ENCODE measurements at places on chromosomes 3 and 15.

DNA sequence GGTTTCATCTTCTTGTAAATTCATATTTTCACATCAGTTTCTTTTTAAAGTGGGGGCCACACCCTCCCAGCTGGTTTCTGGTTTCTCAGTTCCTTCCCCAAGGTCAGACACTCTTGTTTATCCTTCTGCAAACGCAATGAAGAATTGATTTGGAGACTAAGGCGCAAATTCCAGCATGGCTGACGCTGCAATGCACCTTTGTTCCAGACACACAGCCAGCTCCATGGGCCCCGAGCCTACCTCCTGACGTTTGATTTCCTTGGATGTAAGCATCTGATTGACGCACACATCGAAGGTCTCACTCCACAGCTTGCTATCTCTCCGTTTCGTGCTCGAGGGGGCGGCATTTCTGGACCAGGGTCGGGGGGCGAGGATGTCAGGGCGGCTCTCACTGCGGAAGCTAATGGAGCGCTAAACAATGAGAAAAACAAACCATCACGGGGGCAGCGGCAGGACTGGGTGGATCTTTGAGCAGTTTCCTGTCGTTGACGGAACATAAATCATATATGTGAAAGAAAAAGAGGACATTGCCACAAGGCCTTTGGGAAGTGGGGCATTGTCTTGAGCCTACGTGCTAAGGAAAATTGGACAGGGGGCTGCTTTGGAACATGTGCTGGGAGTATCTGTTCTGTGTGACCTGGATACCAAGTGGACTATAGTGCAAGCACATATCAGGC lies 46.9 kb downstream of the ARHGEF3 start:
- no peak for DNase-seq

DNA sequence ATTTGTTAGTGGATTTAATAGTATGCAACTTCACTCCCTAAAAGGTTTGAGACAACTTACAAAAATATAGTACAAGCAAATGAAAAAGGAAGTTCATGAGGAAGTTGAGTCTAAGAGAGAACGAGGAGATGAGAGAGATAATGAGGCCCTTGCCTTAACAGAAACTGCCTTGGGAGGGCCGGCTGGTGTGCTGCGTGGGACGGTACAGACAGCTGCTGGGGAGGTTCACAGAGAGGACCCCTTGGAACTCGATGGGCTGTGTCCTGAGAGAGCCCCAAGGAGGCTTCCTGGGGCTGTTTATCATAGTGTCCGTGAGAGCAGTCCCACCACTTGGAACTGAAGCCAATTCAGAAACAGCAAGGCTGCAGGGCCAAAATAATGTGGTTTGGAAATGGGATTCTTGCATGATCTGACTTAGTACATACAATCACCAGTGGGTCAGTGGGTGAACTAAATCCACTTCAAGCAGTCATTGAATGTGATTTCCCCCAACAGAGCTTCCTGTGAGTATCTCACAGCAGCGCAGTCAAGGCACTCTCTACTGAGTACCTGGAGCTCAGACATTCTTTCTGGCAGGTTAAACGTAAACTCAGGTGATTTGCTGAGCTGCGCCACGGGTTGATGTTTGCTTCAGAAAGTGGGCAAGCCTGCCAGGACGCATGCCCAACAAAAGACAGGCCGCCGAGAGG lies 90.8 kb downstream of the CRTC3 start:
- no peak for DNase-seq

DNA sequence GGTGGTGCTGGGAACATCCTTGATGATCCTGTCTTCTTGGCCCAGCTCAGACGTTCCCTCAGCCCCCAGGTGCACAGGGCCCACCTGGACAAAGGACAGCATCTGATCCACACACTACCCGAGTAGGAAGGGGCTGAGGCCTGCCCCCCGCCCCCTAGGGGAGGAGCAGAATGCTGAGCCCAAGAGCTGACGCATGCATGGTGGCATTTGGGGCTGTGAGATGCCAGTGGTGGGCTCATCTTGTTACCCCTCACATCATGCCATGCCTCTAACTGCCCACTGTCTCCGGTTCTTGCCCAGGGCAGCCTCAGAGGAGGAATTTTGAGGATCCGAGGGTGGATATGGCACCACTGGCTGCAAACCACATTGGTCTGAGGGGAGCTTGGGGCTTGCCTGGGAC lies 61.5 kb downstream of the LINGO1 start:
- DNase-seq: no peak

- DNase-seq: no peak
Observed at GRCh38 chr15:77631745-77632533, 773 bp downstream of the LINGO1 start.

- DNase-seq: no peak
Observed at GRCh38 chr3:26202169-26202568, 412.3 kb downstream of the OXSM start.

GRCh38 chr15:74215958-74216357 lies 13.4 kb upstream of the STRA6 start:
- no peak for DNase-seq

DNA sequence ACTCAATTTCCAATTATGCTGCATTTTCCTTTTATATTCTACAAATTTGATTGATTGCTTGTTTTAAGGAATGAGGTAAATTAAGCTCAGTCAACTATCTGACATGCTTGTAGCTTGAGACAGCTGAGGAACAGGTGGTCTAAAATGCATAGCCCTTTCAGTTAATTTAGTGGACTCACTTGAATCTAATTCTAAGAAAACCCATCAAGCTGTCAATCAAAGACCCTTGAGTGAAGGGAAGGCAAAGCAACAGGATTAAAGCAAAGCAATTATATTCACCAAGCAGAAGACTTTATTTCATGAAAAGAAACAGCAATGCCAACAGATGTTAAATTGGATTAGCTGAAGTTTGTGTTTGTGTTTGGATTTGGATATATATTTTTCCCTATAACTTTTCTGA lies 228.5 kb downstream of the ARPP21 start:
- no peak for DNase-seq

DNA sequence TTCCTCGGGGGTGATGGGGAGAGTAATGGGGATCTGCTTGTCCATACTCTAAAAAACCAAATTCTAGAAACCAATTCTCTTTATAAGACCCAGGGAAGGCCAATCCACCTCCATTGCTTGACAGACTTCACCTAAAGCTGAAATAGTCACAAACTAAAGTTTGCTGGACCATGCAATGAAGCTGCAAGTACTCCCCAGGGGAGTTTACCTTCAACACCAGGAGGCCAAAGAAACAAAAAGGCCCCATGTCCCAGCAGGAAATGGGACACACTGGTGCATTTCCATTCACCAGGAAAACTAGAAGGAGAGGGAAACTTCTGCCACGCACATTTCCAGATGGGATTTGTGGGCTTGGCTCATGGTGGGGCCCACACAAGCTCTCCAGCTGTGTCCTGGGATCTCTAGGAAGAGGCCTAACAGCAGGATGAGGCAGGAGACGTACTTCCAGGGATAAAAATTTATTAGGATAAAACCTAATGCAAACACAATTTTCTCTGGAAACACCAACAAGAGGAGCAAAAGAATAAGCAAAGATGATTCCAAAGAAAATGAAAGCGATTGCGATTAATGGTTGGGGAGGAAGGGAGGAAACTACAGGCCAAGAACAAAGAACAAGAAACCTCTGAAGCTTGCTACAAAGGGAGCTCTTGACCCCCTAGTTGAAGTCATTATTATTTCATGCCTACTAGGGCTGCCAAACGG lies 238.0 kb upstream of the LRTM1 start:
- no peak for DNase-seq

DNA sequence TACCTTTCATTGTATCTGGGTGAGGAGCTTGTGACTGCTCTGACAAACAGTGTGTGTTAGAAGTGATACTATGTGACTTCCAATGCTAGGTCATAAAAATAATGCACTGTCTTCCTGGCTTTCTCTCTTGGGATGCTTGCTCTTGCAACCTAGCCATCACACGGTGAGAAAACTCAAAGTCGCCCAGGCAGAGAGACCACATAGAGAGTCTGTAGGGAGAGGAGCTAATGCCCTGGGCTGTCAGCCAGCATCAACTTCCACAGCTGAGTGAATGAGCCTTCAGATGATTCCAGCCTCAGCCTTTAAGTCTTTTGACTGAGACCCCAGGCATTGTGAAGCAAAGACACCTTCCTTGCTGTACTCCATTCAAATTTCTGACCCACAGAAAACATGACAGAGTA lies 220.6 kb upstream of the SGO1 start:
- no peak for DNase-seq

GRCh38 chr3:148716657-148717056 lies 19.0 kb downstream of the AGTR1 start:
- no peak for DNase-seq

DNA sequence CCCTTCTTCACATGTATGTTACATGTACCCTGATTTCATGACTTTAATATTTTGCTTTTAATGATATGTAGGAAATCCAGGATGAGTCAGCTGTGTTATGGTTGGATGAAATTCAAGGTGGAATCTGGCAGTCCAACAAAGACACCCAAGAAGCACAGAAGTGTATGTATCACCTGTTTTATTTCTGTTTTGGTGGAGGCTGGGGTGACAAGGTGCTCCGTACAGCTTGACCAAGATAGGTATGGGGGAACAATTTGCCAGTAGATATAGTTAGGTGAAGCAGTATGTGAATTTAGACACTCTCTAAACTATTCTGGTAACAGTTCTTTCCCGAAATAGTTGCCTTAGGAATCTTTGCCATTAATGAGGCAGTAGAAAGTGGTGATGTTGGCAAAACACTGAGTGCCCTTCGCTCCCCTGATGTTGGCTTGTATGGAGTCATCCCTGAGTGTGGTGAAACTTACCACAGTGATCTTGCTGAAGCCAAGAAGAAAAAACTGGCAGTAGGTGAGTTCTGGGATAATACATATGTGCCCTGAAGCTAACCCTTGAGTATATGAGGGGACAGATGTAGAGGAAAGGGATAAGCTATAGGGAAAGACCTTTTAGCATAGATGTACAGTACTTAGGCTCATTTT lies 63.7 kb upstream of the CRTC3 start:
- DNase-seq: no peak

- DNase-seq: no peak
Observed at GRCh38 chr3:55165278-55165677, 237.4 kb upstream of the LRTM1 start.

- no peak for DNase-seq
Observed at GRCh38 chr15:78717956-78718656, 77.1 kb upstream of the CHRNB4 start.

- DNase-seq: no peak
Observed at GRCh38 chr3:125140818-125141595, 71.5 kb downstream of the SLC12A8 start.

- DNase-seq: peak; percentile 93
Observed at GRCh38 chr15:59299929-59300617, 72.6 kb downstream of the MYO1E start.

- DNase-seq: no peak
Observed at GRCh38 chr3:8875836-8876235, 87.4 kb downstream of the RAD18 start.

- DNase-seq: no peak
Observed at GRCh38 chr3:149585401-149585726, 72.5 kb downstream of the WWTR1 start.

GRCh38 chr3:151290673-151291072 lies 12.3 kb upstream of the P2RY14 start:
- peak; percentile 14 for DNase-seq

- DNase-seq: no peak
Observed at GRCh38 chr3:159635047-159635641, 353.5 kb upstream of the IL12A start.

DNA sequence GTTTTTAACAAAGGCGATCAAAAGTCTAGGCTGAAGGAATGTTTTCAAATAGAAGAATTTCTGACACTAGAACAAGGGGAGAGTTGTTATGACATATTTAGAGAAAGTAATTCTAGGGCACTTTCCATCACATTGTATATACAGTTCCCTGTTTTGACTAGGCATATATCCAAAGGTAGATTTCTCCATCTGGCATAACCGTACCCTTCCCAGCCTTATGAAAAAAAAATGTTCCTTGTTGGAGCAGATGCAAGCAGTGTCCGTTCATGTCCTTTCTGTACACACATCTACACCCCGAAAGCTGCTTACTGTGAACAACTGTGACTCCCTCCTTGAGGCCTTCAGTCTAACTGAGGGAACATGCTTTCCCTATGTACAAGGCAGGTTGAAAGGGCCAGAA lies 271.7 kb upstream of the GBE1 start:
- DNase-seq: no peak

- no peak for DNase-seq
Observed at GRCh38 chr3:14485981-14486380, 54.2 kb downstream of the GRIP2 start.

DNA sequence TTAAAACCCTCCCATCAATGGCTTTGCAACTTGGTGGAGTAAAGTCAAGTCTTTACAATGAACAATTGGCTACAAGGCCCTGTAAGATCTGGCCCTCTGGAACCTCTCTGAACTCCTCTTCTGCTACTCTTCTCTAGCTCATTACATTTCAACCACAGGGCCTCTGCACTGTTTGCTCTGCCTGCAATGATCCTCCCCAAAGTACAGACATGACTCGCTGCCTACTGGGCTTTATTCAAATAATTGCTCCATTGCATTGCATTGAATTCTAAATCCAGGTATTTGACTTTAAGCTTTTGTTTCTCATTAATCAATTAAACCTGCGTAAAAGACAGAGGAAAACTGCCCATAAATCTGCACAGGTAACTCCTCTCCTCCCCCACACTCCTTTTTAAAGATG lies 96.7 kb downstream of the CD47 start:
- no peak for DNase-seq

DNA sequence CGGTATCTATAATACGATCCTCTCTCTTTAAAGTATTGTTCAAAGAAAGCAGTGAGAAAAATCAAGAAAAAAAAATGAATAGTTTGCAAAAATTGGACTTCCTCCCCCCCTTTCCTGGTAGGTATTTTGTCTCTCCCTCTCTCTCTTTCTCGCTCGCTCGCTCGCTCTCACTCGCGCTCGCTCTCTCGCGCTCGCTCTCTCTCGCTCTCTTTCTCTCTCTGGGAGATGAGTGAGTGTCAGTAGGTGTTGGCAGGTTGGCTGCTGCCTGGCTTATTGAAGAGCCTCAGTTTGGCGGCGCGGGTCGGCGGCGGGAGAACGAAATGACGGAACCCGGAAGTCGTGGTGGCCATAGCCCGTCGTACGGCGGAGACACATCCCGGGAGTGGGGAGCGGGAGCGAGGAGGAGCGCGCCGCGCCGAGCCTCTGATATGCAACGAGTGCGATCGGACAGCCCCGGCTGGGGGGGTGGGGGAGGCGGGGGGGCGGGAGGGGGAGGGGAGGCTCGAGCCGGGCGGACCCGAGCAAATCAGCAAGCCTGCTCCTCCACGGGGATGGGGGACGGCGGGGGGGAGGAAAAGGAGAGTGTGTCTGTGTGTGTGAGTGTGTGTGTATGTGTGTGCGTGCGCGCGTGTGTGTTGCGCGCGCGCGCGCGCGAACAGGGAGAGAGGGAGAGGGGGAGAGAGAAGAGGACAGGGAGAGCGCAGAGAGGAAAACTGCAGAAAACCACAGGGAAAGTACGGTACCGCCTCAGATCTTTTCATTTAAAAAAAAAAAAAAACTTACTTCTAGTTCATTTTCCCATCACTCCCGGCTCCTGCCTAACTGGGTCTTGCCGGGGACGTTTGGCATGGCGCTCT lies at the start of gene MEIS2:
Gene MEIS2, minus strand, starts transcription at position 441 of the 857 bp plus-strand sequence. CDS start 1,083 bp downstream, outside the sequence.
- peak; percentile 81 for DNase-seq

- no peak for DNase-seq
Observed at GRCh38 chr15:67070892-67071664, 5.7 kb downstream of the SMAD3 start.
